PC-3 (cell line): ENCODE measurements at places on chromosomes 11 and 22.

DNA sequence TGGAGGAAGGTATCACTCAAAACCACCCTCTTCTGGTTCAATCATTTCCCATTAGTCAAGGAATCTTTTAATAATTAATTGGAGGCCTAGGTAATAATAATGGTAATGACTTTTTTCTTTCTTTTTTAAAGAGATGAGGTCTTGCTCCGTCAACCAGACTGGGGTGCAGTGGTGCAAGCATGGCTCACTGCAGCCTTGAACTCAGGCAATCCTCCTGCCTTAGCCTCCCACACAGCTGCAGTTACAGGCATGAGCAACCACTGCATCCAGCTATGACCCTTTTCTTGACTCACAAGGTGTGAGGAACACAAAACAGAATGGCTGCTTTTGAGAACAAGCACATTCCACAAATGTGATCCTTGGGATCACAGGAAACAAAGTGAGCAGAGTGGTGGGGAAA, 3.6 kb downstream of the POLDIP3 start:
- DNase-seq, result no peak

- no peak for DNase-seq
Observed at GRCh38 chr11:119664701-119665420, 64.1 kb downstream of the NECTIN1 start.

DNA sequence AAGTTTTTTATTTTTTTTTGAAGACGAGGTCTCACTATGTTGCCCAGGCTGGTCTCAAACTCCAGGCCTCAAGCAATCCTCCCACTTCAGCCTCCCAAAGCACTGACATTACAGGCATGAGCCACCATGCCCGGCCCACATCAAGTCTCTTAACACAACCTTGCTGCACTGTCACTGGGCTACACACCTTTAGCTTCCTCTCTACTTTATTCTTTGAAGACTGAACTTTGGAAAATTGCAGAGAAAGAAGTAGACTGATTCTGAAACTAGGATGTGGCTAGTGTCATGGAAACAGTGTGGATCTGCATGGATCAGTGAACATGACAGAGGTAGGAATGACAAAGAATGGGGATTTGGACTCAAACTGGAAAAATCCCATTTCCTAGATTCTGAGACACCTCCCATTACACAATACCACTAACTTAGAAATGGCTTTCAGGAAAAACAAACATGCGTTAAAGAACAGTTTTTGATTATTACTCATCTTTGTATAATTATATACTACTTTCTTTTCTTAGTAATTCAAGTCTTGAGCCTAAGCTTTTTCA, 99.6 kb upstream of the SPON1 start:
- peak; percentile 24 for DNase-seq

DNA sequence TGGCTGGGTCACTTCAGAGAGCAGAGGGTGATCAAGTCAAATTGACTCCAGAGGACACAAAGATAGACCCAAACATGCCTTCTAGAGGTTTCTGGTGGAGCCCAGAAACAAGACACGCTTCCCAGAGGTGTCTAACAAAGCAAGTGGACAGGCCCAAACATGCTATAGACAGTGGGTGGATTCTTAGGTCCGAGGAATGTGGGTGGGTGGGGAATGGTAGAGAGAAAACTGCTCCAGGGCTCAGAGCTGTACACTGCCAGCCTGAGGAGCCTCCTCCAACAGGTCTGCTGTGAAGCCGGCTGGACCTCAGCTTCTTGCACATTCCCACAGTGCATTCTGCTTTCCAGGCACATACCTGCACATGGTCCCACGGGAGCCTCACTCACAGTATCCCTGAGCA, 116.8 kb upstream of the NECTIN1 start:
- no peak for DNase-seq

GRCh38 chr22:31345331-31346254, 553 bp downstream of the PATZ1 start:
- peak; percentile 82 for DNase-seq

DNA sequence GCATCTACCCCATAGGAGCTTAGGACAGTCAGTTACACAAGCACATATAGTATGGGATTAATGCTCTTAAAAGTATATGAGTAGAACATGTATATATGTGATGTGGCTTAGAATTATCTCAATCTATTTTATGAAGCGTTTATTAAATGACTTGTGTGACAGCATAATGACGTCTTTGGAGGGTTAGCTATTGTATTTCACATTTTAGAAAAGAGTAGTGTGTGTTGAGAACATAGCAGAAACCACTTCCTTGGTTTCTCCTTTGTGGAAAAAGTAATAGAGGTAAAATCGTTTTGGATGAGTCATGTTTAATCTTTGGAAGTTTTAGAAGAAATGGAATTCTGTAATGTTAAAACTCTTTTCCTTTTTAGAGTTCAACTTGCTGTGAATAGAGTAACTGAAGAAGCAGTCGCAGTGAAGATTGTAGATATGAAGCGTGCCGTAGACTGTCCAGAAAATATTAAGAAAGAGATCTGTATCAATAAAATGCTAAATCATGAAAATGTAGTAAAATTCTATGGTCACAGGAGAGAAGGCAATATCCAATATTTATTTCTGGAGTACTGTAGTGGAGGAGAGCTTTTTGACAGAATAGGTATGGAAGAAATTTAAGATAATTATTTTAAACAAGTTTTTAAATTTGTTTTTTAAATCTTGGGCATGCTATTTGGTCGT, 2.4 kb downstream of the CHEK1 start:
- peak; percentile 27 for DNase-seq

- DNase-seq, result no peak
Observed at GRCh38 chr11:58003036-58003435, 20.6 kb upstream of the OR9Q1 start.

DNA sequence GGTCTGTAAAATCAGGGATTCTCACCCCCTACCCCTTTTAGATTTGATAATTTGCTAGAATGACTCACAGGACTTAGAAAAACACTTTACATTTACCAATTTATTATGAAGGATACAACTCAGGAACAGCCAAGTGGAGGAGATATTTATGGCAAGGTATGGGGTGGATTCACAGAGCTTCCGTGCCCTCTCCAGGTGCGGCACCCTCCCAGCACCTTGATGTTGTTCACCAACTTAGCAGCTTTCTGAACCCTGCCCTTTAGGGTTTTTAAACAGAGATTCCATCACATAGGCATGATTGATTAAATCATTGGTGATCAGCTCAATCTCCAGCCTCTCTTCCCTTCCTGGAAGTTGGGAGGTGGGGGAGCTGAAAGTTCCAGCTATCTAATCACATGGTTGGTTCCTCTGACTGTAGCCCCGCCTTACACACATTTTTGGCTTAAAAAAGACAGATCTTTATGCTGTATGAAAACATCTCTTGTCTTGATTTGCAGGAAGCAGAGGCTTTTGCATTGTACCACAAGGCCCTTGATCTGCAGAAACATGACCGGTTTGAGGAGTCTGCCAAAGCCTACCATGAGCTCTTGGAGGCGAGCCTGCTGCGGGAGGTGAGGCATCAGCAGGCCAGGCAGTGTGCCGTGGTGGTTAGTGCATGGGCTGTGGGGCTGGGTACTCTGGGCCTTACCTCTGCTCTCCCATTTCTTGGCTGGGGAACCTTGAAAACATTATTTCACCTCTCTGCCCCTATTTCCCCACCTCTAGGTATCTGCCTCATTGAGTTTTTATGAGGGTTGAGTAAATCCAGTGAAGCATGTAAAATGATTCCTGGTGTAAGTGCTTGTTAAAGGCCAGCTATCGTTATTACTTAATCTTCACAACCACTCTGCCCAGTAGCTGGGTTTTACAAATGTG, 27.0 kb downstream of the CABIN1 start:
- DNase-seq, result no peak

- DNase-seq, result peak; percentile 51
Observed at GRCh38 chr11:30128269-30128932, 102.4 kb upstream of the FSHB start.

GRCh38 chr22:29587938-29588699, 7.2 kb upstream of the NIPSNAP1 start:
- peak; percentile 67 for DNase-seq

DNA sequence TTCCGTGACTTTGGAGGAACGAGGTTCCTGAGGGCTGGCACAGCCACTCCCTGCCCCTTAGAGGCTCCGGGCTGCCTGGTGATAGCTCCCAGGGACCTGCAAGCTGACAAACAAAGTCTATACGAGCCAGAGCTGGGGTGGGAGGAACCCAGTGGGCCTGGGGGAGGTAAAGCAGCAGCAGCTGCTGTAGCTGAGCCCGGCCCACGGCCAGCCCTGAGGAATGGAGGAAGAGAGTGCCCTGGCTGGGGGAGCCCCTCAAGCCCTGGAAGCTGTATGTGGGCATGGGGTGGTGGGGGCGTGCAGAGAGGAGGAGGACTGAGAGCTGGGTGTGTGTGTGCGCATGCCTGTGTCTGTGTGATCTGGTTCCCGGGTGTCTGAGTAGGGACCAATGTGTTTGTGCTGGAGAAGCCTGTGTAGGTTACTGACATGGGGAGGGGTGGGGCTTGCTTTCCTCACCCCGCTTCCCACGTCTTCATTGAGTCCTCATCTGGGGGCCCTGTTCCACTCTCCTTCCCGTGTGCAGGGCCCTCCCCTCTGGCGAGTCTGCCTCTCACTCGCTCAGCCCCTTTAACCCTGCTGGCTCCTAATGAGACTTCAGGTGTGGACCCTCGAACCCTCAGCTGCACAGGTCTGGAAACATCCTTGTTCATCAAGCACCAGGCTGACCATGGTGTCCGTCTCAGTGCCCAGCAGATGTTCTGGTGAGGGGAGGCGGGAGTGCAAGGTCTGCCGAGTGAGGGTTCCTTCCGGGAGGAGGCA, 10.8 kb downstream of the ST3GAL4 start:
- no peak for DNase-seq

DNA sequence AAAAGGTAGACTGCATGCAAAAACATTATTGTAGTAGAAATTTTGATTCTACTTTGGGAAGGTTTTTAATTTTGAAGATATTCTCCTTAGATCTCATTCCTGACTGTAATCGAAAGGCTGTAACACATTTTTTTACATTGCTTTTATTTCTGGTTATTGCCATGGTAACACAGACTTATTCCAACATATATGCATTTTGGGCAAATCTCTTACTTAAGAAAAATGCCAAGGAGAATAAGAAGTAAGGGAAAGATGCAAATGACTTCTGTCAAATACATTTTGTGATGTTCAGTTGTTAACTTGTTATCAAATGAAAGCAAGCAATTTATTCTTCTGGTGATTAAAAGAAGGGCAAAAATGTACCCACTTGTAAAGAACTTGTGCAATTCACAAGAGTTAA, 267.5 kb downstream of the AASDHPPT start:
- DNase-seq, result no peak
